ENCODE measurements at places on chromosomes 3 and 15.

DNA sequence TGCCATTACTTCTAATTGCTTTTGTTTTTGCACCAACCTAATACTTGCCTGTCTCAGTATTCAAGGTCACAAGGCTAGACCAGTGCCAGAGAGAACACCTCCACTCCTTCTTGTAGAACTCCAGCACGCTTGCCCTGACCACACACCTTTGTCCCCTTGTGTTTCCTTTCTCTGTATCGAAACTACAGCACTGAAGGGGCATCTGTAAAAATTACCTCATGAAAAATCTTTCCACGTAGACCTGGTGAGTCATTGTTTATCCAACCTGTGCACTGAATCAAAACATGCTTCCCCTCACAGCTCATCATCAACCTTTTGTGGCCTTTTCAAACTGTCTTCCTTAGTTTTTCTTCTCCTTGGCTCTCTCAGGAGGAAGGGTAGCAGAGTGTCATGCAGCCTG lies 259.5 kb downstream of the THRB start:
- no peak for DNase-seq

DNA sequence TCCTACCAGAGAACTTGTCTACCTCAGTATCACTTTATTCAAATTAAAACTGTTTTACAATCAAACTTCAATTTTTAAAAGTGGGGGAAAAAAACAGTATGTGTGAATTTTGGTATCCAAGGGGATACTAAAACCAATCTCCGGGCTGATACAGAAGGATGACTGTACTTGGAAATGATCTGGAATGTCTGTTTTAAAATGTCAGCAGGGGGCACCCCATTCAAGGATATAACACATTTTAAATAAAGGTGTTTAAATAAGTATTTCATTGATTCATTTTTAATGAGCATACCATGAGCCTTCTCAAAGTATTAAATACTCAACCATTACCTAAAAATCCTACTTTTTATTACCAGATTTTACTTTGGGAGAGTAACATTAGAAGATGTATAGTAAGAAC lies 67.9 kb downstream of the ULK4 start:
- DNase-seq, result peak; percentile 40

DNA sequence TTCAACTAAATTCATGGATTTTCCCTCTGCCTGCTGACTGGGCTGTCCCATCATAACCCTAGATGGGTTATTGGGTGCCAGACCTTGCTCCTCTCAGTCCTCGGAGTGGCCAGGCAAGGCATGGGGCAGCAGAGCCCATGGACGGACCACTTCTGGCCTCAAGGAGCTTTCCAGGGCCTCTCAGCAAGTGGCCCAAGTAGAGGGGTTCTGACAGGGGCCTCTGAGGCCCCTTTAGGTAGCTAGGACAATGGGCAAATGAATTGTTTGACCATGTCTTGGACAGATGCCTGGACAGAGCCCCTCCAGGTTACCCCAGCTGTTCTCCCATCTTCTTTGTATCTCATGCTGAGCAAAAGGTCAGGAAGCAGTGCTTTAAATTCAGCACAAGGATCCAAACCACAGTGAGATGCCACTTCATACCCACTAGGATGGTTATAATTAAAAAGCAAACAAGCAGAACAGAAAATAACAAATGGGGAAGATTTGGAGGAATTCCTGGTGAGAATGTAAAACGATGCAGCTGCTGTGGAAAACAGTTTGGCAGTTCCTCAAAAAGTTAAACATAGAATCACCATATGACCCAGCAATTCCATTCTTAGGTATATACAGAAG lies 61.6 kb downstream of the SPSB4 start:
- no peak for DNase-seq

DNA sequence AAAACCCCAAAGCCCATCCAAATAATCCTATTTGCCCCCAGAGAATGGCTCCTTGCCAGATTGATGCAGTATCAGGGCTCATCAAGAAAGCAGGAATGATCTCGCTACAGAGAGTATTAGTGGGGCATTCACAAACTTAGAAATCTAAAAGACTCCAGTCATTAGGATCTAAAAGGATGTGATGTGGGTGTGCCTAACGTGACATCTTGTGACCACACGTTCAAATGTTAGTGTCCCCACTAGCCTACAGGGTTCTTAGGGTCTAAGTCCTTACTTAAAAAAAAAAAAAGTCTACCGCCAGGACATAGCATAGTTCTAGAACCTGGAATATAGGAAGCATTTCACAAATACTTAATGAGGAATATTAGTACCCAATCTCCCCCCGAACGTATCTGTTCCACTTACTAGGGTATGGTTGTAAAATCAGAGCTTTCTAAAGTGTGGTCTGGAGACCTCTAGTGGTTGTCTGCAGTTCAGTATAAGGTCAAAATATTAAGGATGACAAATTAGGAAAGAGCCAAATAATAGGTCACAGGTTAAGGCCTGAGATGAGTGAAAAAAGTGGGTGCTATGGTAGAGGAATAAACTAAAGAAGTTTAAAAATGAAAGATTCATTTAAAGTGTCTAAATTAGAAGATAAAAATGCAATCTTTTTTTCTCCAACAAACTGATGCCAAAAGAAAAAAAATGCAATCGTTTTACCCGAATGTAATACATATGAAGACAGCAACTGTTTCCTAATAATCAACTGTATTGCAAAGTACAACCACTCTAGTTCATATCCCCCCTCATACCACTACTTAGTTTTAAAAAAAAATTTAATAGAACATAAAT lies 4.2 kb upstream of the CHRM5 start:
- DNase-seq, result no peak

DNA sequence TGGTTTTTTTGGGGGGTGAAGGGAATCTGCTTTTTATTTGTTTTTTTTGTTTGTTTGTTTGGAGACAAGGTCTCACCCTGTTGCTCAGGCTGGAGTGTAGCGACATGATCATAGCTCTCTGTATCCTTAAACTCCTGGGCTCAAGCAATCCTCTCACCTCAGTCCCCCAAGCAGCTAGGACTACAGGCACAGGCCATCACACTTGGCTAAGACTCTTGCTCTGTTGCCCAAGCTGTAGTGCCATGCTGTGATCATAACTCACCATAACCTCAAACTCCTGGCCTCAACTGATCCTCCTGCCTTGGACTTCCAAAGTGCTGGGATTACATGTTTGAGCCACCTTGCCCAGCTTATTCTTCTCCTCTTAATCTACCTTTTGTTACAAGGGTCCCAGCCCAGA lies 31.8 kb downstream of the GPR176 start:
- DNase-seq, result no peak

- DNase-seq, result no peak
Measured at GRCh38 chr3:14803101-14803980, 15.4 kb upstream of the FGD5 start.

DNA sequence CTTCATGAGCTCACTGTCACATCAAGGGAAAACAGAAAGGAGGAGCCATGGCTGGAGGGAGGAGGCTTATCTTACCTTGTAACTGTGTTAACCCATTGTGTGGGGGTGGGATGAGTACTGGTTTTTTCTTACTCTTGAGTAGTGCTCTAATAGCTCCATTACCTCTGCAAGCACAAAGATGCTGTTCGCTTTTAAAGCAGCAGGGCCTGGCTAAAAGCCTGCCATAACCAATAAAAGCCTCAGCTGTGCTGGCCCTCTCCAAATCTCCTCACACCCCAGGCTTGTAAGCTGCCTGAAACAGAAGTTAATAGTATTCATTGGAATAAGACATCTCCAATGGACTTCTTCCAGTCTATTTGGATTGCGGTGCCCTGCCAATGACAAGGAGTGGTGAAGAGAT lies 544.1 kb downstream of the TUSC7 start:
- DNase-seq, result no peak

DNA sequence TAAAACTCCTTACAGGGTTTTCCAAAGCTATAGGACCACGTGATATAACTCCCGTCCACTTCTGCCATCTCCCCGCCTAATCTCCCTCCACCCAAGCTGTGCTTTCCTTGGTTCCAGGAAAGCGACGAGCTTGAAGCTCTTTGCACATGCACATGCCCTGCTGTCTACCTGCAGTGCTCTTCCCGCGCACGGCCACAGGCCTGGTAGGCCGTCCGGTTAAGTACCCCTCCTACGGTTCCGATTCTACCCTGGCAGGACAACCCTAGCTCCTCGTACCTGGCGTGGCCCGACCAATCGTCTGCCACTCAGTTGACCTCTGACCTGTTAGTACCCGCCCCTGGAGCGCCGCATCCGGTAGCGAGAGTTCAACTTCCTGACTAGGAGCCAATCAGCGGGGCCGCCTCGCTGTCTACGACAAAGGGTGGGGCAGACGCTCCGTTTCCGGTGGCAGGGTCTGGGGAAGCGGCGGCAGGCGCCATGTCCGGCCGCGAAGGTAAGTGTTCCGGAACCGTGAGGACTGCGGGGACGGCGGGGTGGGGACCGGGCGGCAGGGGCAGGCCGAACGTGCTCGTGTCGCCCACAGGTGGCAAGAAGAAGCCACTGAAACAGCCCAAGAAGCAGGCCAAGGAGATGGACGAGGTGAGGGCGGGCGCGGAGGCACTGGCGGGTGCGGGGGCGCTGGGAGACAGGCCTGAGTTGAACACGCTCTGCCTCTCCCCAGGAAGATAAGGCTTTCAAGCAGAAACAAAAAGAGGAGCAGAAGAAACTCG lies at the start of the genes CCDC51 and TMA7:
Gene CCDC51, minus strand, starts transcription at position 300 of the 770 bp plus-strand sequence. CDS start 4,991 bp downstream, outside the sequence.
Gene TMA7, plus strand, starts transcription at position 438 of the 770 bp plus-strand sequence. Its CDS starts 40 bp downstream, at position 478.
- peak; percentile 93 for DNase-seq

GRCh38 chr3:56954125-56954524 lies 106.3 kb upstream of the SPATA12 start:
- DNase-seq, result no peak

DNA sequence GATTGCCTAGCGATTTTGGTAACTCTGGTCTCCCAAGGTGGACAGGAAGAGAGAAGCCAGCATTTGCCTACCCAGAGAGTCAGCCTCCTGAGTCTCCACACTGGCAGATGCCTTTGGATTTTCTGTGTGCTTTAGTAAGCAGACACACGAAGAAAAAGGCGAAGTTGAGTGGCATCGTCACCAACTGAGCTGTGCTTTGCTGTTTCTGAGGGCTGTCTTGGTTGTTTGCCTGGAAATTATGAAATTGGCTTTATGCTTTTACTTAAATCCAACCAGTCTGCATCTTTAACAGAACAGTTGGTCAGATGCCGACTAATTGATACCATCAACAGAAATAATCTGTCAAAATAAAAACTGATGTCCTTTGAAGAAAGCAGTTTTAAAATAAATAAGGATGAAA lies 56.0 kb downstream of the CACNA2D3 start:
- DNase-seq, result no peak
